Stimulated activated naive CD4-positive, alpha-beta T cell (primary cell): ENCODE measurements at places on chromosomes 2 and 18.

- DNase-seq, result no peak
Measured at GRCh38 chr2:194327196-194327888, 1329.7 kb upstream of the SLC39A10 start.

GRCh38 chr18:45340884-45341283, 274.4 kb upstream of the SLC14A2 start:
- no peak for DNase-seq

- no peak for DNase-seq
Measured at GRCh38 chr2:62423235-62423634, 82.8 kb downstream of the TMEM17 start.

GRCh38 chr2:16632598-16632997, 33.0 kb downstream of the CYRIA start:
- DNase-seq, result no peak

DNA sequence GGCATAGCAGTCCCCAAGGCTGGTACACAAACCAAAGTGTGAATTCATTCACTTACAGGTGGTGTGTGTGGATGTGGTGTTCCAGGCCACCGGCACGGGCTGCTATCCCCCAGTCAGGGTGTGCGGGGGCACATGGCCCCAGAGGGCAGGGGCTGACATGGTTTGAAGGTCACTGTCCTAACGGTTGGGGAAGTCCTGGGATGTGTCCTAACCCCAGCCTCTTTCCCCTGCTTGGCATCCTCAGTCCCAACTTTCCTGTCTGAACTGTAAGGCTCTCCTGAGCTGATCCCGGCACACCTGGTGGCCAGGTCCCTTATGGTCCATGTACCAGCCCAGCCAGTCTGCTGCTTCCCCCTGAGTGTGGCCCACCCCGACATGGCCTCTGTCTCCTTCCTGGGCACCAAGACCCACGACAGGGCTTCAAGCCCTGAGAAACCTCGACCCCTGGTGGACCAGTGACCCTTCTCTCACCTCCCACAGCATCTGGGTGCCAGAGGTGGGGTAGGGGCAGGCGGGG, 2.4 kb upstream of the TMEM185B start:
- DNase-seq, result no peak

DNA sequence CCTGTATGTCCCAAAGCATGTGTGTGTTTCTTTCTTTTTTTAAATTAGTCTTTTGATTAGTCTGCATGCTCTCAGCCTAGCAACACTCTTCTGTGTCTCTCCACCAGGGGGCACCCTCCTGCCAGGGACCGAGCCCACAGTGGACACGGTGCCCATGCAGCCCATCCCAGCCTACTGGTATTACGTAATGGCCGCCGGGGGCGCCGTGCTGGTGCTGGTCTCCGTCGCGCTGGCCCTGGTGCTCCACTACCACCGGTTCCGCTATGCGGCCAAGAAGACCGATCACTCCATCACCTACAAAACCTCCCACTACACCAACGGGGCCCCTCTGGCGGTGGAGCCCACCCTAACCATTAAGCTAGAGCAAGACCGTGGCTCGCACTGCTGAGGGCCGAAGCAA, 93.8 kb downstream of the NRP2 start:
- no peak for DNase-seq

GRCh38 chr2:30981510-30981909, 156.7 kb downstream of the GALNT14 start:
- DNase-seq, result no peak

- DNase-seq, result no peak
Measured at GRCh38 chr2:6822406-6822805, 43.3 kb downstream of the CMPK2 start.

DNA sequence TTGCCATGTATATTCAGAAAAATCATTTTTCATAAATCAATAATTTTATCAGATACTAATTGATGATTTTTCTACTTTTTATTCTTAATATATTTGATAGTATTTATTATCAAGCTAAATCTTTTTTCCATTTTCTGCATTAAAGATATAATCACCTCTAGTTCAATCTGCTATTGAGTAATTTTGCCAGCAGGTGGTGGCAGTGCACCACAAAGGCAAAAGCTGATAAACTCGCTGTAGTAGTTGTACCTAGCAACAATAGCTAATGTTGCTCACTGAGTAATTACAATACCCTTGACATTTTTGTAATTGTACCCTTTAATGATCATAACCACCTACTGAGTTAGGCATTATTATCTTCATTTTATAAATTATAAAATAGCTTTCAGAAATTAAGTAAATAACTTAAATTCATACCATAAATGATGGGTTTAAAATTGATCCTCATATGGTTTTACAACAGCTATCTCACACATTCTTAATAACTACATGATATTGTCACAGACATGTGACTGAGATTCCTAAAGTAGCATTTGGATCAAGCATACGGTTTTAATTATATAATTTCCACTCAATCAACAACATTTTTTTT, 52.0 kb upstream of the CALCRL start:
- no peak for DNase-seq

GRCh38 chr2:47119001-47119400, 36.1 kb downstream of the STPG4 start:
- no peak for DNase-seq

GRCh38 chr18:50796495-50796894, 23.3 kb downstream of the MRO start:
- no peak for DNase-seq

GRCh38 chr2:227163998-227164762, at the start of the genes COL4A3 and COL4A4:
COL4A3 (plus strand) TSS chr2:227164624; CDS start chr2:227164727, 103 bp downstream.
COL4A4 (minus strand) TSS chr2:227164205; CDS start chr2:227147483, 16,722 bp downstream.
- no peak for DNase-seq

DNA sequence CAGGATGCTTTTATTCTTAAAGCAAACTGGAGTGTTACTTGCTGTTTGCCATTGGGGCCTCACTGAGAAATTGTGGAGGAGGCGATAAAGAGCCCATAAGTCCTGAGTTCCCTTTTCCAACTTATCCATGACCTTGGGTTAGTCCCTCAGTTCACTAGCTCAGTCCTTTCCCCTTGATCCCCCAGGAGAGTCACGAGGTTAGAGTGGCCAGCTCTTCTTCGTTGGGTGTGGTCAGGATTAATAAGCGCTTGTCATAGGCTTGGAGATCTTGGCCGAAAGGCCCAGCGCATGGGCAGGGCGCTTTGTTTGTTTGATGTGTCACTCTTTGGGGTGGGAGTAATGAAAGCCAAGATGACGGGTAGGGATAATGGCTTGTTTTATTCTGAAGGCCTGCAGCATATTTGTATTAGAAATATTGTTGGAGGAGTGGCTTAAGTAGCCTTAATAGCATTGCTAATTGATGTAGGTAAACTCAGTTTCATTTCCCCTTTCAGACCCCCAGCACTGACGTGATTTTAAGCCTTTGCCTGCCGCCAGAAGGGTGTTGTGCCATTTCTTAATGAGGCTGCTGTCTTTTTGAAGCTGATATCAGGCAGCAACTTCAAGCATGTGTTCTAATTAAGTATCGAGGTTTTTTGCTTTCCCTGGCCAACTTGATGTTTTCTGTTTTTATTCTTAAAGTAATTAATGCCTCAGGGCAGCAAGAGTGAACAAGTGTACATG, 15.7 kb downstream of the GRHL1 start:
- DNase-seq, result no peak

- DNase-seq, result no peak
Measured at GRCh38 chr2:218285604-218286003, 6.7 kb downstream of the TMBIM1 start.

DNA sequence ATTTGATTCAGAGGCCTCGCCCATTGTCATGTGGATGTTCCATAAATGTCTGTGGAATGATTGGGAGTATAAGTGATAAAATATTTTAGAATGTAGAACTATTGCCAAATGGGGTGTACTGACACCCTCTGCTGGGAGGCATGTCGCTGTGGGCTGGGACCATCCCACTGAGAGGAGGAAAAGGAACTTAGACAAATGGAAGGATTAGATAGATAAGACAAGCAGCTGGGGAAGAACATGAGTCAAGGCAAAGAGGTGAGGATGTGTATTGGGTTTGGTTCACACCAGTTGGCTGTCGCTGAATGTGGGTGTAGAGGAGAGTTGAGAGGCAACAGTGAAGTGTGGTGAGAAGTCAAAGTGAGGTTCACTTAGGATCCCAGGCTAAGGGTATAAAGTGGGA, 4.0 kb downstream of the C2orf74 start:
- no peak for DNase-seq

DNA sequence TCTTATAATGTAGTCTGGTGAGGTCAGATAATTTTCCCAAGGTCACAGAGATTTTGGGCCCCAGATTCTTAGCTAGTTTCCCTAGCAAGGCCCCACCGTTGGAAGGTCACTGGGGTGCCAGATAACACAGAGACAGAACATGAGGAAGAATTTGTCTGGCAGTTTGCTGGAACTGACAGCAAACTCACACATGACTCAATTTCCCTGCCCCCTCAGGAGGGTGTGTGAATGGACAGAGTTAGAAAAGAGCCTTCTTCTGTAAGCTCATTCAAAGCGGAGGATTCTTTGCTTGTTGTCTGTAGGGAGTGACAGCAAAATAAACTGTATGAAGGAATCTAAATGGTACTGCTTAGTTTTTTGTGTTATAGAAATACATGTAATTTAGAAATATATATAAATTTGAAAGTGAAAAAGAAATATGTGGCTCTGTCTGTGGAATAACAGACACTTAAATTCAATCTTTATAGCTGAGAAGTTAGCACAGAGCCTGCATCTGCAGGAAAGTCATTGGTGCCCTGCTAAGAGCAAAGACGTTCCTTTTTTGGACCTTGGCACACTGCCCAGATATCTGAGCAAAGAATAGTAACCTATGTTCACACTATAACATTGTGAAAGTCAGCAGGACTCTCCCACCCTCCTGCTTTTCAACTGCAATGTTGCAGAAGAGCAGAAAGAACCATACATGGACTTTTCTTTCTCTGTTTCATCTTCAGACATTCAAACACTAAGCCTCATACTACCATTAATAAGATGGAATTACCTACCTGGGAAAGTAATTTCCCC, 2.1 kb downstream of the MDH1 start:
- DNase-seq, result no peak

GRCh38 chr18:3255611-3256165, 6.2 kb upstream of the MYL12B start:
- DNase-seq, result no peak

- no peak for DNase-seq
Measured at GRCh38 chr18:4172196-4173100, 282.7 kb downstream of the DLGAP1 start.

DNA sequence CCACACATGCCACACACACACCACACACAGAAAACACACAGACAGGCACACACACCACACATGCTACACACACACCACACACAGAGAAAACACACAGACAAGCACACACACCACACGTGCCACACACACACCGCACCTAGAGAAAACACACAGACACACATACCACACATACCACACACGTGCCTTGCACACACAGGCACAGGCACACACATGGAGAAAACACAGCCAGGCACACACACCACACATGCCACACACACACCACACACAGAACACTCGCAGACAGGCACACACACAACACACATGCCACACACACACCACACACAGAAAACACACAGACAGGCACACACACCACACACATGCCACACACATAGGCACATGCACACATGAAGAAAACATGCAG, 242.1 kb upstream of the MYT1L start:
- DNase-seq, result no peak

DNA sequence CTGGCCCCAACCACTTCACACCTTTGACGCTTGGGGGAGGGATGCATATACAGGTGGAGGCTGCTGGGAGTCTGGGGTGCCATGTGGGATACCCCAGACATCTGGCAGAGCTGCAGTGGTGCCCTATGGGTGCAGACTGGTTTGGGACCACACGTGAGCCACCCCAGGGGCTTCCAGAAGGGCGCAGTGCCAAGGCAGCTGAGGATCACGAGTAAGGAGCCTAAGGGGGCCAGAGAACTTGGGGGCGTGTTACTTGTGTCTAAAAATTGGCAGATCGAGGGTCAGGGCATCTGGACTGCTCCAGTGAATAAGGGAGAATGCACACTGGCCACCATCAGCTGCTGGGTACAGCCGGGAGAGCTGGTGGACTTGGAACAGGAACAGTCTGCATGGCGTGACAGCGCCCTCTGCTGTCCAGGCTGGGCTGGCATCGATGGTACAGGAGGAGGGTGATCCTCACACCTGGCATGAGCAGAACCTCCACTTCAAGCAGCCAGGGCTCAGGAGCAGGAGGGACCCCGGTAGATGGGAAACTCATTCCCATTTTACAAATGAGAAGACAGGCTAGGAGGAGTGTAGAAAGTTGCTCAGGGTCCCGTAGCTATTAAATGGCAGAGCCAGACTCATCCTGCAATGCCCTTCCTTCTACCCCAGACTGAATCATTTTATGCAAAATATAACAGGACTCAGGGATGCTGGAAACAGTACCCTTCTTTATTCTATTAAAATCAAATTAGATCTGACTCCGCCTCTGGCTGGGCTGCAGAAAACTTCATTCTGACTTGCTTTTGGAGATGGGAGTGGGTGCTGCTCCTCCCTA, 60.4 kb downstream of the ATOH8 start:
- peak; percentile 72 for DNase-seq

DNA sequence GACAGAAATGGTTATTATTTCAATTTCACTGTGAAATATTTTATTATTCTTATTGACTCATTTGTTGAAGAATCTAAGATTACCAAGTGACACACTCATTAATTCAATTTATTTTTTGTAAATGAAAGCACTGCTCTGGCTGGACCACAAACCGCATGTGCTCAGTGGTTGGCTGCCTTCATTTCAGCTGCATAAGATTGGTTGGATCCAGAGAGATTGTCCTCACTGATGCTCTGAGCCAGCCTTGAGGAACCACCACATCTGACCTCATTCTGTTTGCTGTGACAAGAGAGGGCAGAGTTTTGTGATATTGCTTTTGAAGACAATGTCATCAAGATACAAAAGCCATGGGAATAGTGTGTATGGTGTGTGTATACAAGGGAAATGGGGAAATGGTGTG, 192.1 kb downstream of the CYRIA start:
- no peak for DNase-seq

DNA sequence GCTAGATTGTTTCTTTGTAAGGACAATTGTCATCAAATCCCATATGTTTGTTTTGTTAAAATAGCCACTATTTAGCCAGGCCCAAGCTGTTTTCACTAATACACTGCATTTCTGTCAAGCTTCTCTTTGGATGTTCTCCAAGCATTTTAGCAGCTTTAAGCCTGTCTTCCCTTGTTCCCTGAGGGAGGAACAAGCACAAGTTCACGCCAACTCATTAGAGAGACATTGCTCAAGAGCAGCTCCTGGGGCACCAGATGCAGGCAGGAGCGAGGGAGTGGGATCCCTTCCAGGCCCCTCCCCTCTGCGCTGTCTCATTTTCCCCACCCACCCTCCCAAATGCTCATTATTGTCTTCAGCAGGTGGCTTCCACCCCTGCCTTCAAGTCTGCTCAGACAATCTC, 32.6 kb upstream of the PPP3R1 start:
- no peak for DNase-seq
